ENCODE measurements at places on chromosomes 1 and 21.

DNA sequence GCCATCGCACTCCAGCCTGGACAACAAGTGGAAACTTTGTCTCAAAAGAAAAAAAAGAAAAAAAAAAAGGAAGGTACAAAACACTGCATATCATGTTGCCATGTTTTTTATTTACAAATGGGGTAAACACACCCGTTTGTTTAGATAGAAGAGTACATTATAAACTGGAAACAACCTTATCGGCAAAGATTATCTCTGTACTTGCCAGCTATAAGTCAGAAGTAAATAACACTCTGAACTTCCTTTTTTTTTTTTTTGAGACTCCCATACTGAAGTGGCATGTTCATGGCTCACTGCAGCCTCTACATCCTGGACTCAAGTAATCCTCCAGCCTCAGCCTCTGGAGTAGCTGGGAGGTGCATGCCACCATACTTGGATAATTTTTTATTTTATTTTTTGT, 21.9 kb downstream of the USP48 start:
- DNase-seq, result no peak

GRCh38 chr1:27135541-27136235, 19.2 kb downstream of the SLC9A1 start:
- no peak for DNase-seq

DNA sequence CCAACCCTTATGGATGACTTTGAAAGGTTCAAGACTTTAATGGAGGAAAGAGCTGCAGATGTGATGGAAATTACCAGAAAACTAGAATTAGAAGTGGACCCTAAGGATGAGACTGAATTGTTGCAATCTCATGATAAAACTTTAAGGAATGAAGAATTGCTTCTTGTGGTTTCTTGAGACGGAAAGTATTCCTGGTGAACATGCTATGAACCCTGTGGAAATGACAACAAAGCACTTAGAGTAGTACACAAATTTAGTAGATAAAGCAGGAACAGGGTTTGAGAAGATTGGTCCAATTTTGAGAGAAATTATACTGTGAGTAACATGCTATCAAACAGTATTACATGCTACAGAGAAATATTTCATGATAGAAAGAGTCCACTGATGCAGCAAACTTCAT, 215.4 kb downstream of the OMA1 start:
- DNase-seq, result peak; percentile 35

- DNase-seq, result no peak
Measured at GRCh38 chr1:12420171-12420570, 190.3 kb downstream of the VPS13D start.

- no peak for DNase-seq
Measured at GRCh38 chr1:22228505-22228911, 85.6 kb upstream of the WNT4 start.

DNA sequence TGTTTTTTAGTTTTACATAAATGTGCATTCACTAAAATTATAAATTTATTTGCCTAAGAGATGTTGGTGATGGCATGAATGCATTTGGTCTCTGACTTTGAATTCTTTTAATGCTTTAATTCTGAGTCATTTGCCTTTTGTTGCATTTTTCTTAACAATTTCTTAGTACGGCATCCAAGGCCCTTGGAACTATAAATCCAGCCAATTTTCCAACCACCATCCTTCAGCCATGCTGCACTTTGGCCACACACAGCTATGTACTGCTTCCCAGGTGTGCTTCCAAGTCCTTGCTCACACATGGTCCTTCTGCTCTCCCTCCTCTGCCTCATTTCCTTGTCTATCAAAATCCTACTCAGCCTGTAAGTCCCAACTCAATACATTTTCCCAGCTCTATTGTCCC, 161.0 kb downstream of the DHRS3 start:
- DNase-seq, result no peak

DNA sequence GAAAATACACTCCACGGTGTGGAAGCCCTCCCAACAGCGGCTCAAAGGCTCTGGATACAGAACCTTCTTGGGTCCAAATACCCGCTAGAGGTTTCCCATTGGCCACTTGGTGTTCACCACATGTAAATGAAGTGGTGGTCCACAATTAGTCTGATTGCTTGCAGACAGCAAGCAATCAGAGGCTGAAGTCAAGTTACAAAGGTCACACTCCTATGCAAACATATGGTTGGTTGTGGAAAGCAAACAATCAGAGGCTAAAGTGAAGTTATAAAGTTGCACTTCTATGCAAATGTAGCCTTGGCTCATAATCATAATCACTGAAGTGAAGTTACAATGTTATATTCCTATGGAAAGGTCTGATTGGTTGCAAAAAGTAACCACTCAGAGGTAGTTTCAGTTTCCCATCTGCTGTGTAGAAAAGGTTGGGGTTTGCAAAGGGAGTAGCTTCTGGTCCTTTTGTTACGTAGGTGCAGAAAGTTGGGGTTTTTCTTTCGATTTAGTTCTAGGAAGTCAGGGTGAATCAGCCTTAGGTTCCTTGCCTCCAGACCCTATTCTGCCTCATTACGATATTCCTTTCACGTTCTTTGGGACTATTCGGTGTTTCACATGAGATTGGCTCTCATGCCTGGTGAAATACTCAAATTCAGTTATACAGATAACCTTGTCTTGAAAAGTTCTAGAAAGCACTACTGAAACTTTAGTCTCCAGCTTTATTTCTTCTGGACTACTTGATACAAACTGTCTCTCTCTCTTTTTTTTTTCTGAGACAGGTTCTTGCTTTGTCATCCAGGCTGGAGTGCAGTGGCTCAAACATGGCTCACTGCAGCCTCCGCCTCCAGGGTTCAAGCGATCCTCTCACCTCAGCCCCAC, 36.7 kb upstream of the MTF2 start:
- no peak for DNase-seq

GRCh38 chr1:164905869-164906268, 346.9 kb downstream of the PBX1 start:
- DNase-seq, result no peak
